Foreskin fibroblast (primary cell): ENCODE measurements at places on chromosomes 4 and X.
A peak's percentile ranks its signal among the peaks of the same experiment; 100 is the strongest.

- DNase-seq, result peak; percentile 45
Measured at GRCh38 chr4:185323606-185324005, 72.1 kb downstream of the LRP2BP start.

DNA sequence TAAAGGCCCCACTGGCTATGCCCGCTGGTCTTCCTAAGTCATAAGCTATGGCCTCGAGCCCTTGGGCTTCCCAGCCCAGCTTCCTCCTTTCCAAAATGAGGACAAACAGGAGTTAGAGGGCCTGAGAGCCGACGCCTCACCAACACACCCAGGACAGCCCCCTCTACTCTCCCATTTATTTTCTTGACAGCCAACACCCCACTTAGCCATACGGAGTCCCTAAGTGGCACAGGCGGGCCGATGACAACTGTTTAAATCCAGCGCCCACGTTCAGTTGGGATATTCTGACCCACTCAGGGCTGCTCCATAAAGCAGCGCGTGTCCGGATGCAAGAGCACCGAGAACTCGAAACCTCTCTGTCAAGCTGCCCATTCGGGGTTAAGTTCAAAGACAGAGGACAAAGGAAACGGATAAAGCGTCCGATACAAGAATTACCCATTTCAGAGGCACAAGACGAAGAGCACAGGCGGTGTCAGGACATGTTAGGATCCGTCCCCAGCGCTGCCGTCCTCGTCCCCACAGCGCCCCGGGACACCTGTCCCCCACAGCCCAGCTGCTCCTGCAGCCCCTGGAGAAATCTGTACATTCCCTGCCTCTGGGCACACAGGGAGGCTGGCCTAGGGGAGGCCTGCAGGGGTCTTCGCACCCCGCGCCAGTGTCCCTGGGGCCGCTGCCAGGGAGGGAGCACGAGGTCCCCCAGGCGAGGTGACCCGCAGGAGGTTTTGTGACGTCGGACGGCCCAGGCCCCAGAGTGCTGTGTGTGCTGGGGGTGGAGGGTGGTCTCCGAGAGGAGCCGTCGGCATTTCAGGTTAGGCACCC, 1.2 kb downstream of the PRKX start:
- peak; percentile 64 for DNase-seq

DNA sequence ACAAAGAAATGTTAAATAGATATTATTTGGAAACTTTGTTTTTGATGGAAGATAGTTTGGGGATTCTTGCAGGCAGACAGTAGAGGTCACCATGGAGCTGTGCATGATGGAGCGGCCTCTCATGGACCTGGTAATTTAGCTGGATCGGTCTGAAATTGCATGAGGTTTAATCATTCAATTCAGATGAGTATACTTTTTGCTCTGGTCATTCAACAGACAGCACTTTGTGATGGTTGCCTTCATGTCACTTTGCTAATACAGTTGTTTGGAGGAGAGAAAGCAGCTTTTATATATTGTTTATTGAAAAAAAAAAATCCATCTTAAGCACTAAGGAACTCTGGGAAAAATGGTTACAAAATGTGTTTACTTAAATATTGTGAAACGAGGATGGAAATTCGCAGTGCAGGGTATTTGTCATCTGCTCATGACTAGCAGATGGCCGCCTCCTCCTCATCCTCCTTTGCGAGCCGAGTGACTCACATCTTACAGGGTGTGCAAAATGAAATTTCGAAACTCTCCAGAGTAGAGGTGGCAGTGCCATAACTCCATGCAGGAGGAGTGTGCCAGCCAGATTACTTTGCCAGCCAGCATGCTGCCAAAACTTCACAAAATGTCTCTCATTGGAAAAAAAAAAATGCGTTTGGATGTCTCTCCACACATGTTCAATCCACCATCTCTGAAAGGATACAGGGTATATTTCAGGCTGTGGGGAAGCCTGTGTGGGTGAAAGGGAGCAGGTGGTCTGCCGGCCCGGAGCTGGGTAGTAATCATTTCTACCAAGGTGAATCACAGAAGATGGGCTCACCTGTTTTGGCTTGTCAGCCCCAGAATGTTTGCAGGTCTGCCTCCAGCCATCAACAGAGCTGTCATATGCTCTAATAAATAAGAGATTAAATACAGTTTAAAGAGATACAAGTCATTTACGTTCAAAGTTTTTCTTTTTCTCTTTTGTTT, 314.9 kb upstream of the DIPK2B start:
- DNase-seq, result peak; percentile 93

DNA sequence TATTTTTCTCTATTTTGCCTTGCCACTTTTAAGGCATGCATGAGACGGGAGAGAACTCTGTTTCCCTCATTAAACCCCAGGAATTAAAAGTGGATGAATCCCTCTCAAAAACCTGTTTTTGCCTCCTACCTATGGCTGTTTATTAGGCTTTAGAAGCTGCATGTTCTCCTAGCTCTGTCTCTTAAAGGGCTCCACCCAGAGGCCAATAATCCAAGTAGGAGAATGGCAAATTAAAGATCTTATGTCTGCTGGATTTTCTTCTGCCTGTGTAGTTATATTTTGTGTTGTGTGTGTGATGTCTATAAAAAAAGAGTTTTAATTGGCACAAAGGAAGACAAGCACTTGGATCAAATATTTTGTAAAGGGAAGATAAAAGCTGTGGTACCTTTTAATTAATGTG, 32.4 kb downstream of the MAGEC1 start:
- DNase-seq, result peak; percentile 0

DNA sequence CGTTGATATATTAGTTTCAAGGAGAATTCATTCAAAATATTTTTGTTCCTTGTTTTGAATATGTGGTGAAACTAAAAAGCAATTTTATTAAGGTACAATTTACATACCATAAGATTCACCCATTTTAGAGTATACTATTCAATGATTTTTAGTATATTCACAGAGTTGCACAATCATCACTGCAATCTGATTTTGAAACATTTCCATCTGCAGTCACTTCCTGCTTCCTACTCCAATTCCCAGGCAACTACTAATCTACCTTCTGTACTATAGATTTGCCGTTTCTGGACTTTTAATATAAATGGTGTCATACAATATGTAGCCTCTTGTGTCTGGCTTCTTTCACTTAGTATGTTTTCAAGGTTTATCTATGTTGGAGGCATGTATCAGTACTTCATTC, 71.3 kb downstream of the SLC9A7 start:
- no peak for DNase-seq

DNA sequence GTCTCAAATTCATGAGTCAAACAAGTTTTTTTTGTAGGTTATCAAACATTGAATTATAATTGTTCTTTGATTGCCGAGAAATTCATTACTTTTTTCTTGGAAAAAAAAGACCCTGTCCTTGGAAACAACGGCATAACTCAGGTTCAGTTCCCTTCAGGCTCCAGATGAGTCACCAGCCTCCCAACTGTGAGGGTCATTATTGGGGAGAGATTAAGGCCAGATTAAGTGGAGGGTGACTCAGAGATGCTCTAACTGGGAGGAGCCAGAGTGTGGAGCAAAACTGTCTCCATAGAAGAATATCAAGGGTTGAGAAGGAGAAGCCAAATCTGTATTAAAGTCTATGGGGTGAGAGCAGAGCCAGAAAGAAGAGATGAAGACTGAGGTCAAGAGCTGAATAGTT, 9.6 kb downstream of the ADGRG4 start:
- DNase-seq, result no peak

DNA sequence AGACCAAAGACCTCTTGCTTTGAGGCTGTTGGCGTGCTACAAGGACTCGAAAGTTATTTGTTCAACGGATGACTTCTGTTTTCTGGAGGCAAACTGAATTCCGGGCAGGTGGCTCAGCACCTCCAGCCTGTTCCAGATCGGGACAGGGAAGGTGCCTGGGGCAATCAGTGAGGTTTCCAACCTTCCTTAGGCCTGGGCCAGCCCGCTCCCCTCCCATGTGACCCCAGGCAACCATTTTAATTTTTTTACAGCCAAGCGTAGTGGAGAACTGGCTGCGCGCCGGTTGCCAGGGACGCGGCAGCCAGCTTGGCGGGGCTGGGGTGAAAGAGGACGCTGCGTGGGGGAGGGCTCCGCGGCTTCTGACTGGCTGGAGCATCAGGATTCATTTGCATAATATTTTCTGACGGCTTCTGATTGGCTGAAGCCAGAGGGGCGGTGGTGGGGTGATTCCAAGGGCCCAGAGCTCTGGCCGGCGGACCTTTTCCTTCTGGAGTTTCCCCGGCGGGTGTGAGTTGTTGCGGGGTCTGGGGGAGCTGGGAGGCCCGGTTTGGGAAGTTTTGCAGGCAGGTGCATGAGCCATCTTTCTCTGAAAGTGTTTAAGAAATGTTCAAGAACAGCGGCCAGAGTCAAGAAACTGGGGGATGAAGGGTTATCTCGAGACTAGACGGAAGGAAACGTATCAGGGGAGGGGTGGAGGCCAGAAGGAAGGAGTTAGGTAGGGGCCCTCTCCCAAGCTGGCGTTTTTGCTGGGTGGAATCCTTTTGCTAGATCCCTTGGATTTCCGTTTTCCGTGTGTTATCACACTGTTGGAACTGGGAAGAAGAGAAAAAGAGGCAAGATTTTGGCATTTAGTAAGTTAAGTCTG, at the start of gene MID1IP1:
Gene MID1IP1, plus strand, starts transcription at position 479 of the 865 bp plus-strand sequence. CDS start 3,488 bp downstream, outside the sequence.
- DNase-seq, result peak; percentile 95

DNA sequence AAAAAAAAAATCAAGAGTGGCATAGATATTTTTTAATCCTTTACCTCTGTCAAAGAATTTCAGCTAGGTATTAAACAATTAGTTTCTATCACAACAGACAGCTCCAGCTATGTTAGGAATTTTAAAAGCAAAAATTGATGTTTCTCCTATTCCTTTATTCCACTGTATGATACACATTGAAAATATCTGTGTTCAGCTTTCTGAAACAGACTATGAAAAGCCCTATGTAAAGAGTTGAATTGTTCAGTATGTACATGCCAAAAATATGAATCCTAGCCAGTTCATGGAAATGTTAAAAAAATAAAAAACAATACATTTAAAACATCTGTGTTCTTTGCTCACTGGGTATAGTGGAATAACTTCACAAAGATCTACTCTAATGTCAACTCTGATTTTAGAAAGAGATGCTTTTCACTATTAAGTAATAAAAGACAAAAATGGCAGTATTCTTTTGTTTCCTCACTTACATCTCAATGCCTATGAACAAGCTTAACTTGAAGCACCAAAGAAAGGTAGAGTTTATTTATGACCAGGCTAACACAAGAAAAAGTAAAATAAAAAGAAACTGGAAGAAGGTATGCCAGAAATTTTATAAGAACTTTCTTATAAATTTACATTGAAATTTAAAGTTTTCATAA, 32.1 kb downstream of the FBXW7 start:
- no peak for DNase-seq

GRCh38 chr4:20474119-20474518, 222.4 kb downstream of the SLIT2 start:
- DNase-seq, result peak; percentile 53

DNA sequence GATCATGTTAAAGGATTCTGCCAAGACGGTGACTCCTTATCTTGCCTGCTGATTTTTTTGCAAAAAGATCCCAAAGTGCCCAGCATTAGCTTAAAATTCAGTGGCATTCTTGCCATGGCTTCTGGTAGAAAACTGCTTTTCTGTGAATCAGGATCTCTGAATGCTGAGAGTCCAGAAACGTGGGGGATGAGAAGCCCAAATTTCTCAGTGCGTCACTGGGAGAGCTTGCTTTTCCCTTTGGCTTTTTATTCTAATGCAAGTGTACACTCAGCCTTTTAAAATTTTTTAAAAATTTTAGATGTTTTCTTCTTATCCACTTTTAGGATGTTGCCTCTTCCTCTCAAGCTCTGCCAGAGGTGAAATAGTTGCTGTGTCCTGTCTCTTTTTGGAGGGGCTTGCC, 98.4 kb downstream of the TLL1 start:
- no peak for DNase-seq

DNA sequence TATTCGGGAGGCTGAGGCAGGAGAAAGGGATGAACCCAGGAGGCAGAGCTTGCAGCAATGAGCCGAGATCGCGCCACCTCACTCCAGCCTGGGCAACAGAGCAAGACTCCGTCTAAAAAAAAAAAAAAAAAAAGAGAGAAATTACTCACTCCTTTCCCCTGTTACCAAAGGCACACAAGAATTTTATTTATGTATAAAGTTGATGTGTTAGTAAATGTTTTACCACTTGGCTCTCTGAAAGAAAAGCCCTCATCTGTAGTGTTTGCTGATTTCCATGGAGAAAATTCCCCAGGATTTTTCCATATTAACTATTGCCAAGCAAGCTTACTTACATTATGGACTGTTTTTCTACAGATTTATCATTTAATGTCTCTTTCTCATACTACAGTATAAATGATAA, 142.1 kb upstream of the PABPC4L start:
- no peak for DNase-seq

GRCh38 chr4:39613093-39613656, 25.5 kb downstream of the SMIM14 start:
- DNase-seq, result peak; percentile 16

- DNase-seq, result no peak
Measured at GRCh38 chr4:72031868-72032608, at the start of gene NPFFR2. Gene NPFFR2 (plus strand): TSS chr4:72032000. CDS start chr4:72128592, 96,592 bp downstream.

GRCh38 chrX:95791876-95792275, 892.8 kb upstream of the DIAPH2 start:
- DNase-seq, result no peak

DNA sequence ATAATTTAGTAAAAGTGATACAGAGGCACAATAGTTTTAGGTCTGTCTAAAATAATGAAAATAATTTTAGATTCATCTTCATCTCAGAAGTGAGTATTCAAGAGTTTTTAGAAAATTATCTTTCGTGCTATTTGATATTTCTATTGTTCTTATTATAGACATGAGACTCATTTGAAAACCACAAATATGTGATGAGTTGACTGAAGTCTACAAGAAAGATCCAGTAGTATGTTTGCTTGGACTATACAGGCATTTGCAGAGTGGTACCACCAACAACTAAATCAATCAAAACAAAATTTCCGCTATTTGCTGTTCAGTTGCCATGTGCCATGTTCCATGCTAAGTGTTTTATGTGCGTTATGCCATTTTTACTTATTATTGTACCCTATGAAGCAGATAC, 1318.5 kb downstream of the STIM2 start:
- no peak for DNase-seq

DNA sequence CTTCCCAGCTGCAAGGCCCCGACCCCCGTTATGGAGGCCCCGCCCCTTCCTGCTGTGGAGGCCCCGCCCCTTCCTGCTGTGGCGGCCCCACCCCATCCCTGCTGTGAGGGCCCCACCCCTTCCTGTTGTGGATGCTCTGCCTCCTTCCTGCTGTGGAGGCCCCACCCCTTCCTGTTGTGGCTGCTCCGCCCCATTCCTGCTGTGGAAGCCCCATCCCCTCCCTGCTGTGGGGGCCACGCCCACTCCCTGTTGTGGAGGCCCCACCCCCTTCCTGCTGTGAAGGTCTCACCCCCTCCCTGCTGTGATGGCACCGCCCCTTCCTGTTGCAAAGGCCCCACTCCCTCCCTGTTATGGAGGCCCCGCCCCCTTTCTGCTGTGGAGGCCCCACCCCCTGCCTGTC, 104.9 kb upstream of the PSAPL1 start:
- no peak for DNase-seq

DNA sequence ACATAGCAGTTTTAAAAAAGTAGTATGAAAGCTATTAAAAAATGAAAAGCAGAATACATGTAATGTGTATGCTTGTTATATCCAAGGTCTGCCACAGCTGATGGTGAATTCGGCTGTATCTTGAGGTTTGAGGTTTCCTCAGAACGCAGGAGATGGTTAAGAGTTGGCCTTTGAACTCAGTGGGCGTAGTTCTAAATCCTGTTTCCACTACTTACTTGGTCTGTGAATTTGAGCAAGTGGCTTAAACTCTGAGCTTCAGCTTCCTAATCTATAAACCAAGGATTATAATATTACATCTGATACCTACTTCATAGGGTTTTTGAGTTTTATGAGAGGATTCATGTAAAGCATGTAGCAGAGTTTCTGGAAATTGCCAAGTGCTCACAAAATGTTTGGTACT, 125.2 kb downstream of the STIM2 start:
- DNase-seq, result no peak

GRCh38 chrX:1928805-1929204, 313.9 kb downstream of the ASMT start:
- no peak for DNase-seq

- DNase-seq, result no peak
Measured at GRCh38 chr4:1492651-1493539, 86.7 kb upstream of the NKX1-1 start.
